ENCODE measurements at places on chromosomes 7 and 10. TPM values are rescaled to one million over a fixed set of nuclear protein-coding genes. Genes with fewer than 3 reads are reported as not detected.

DNA sequence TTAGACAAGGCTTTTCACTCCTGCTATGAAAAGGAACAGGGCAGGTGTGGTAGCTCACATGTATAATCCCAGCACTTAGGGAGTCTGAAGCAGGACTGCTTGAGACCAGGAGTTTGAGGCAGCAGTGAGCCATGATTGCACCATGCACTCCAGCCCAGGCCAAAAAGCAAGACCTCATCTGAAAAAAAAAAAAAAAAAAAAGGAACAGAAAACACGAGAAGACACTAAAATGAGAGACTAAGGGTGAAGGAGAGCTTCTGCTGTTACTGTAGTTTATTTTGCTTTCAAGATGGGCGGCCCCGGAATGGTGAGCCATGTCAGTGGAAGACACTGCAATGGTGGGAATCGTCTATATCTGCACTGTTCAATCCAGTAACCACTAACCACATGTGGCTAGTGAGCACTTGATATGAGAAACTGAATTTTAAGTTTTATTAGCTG, 9.9 kb downstream of the PIP4K2A start:
- no peak for DNase-seq

NUPR2 gene
- not detected for polyA plus RNA-seq

DNA sequence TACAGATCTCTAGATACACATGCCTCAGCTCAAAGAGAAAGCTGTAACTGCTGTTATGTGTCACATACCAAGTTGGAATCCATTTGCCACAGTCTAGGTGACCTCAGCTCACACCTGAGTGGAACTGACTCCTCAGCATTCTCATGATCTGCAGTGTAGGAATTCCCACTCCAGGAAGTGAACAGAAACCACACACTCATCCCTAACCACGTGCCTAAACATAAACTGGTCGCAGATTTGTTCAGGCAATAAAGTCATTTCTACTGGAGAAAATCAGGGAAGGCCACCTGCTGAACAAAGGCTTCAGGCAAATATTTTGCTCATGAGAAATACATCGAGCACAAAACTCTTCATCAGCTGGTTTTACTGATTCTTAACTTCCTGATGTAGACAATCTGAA, 23.0 kb upstream of the ZMYND11 start:
- peak; percentile 33 for DNase-seq

DNA sequence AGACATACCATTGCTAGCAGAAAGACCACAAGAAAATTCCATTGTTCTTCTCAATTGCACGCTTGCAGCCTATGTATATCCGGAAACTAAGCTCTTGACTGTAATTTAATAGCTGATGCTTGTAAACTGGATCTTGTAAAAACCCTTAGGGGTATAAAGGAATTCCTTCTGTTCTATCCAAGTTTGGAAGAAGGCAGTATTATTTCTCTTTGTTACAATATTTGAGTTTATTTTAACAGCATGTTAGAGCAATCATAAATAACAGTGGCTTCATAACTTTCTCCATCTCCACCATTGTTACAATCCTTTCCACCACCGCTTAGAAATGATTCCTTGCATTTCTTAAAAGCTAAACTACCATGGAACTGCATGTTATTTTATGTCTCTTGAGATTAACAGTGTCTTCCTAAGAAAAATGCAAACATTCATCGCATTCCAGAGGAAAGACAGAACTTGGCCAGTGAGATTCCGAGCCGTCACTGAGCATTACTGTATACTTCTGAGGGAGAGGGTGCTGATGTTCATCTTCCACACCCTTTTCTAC, 92.5 kb downstream of the TRIL start:
- peak; percentile 16 for DNase-seq

DNA sequence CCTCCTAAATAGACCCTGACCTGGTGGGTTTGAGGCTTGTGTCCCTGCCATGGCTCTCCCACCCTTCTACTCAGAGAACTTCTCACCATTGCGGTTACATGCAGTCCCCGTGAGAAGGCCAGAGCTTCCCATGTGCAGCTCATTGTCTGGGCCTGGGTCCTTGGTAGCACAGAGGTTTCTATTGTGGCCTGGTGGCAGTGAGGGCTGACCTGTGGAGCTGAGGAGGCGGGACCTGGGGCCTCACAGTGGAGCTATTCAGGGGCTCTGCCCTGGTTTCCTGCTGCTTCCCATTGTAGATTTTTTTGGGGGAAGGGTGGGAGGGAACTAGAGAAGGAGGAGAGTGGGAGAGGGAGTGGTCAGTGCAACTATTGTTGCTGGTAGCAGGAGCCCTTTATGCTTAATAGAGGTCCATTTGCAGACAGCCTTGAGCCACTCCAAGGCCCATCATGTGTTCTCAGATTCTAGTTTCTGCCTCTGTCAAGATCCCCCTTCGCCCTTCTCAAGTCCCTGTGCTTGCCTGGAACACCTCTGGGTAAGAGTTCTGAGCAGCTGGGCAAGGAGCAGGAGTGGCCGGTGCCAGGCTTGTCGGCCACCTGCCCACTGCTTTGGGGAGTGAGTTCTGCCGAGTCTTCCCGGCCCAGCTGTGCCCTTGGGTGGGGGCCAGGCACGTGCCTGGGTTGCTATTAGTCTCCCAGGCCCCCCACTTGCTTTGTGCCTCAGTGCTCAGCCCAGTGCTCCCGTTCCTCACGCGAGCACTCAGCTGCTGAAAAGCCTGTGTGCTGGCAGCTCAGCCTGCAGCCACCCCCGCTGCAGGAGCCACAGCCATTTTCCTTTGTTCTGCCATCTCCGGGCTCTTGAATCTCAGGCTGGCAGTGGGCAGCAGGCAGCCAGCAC, 10.7 kb downstream of the TSPAN14 start:
- DNase-seq = no peak

GRCh38 chr10:11235771-11236170, 218.1 kb downstream of the CELF2 start:
- DNase-seq = no peak

UPK3B gene
- polyA plus RNA-seq = 159 TPM

GRCh38 chr10:121187391-121187790, 336.2 kb downstream of the WDR11 start:
- DNase-seq = peak; percentile 30

UFSP1 gene
- 4.2 TPM for polyA plus RNA-seq

DNA sequence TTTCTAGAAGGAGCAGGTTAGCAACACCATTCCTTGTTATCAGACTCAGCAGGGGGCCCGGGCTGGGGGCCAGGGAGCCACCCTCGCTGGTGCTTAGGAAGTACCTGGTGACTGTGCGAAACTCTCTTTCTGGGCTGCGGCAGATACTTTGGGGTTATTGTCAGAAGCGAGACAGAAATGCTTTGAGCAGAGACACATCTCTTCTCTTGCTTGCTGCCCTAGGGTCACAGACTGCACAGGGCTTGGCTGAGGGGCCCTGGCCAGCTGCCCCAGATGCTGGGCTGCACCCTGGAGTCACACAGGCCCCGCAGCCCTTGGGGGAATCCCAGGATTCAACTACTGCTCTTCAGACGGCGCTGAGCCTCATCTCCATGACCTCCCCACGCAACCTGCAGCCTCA, 91.9 kb downstream of the WDFY4 start:
- no peak for DNase-seq

DNA sequence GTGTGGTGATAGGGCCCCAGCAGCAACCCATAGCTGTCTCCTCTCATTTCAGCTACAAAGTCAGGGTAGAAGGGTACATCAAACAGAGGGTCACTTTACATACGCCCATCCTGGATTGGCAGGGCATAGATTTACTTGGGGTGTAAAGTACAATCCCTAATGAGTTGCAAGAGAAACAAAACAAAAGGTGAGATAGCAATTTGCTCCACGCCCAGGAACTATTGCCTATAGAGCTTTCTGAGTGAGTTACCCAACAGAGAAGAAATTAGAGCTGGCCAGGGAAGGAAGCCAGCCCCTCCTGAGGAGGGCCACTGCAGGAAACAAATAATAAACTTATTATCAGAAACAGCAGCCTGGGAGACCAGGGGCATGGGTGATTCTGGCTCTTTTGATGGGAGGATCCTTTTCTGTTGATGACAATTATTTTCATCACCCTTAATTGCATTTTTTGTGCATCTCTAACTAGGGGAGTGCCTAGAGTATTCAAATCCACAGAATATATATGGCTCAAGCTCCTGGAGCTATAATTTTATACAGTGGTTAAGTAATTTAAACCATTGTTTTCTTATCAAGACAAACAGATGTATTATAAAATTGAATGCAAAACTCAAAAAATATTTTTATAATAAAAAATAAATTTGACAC, 47.4 kb downstream of the SLC26A5 start:
- no peak for DNase-seq

MOGAT3 gene
- 10.5 TPM for polyA plus RNA-seq

CNPY4 gene
- polyA plus RNA-seq = 21.3 TPM

AKR1C2 gene
- polyA plus RNA-seq = 35.0 TPM

ZNF425 gene
- 3.3 TPM for polyA plus RNA-seq

DNA sequence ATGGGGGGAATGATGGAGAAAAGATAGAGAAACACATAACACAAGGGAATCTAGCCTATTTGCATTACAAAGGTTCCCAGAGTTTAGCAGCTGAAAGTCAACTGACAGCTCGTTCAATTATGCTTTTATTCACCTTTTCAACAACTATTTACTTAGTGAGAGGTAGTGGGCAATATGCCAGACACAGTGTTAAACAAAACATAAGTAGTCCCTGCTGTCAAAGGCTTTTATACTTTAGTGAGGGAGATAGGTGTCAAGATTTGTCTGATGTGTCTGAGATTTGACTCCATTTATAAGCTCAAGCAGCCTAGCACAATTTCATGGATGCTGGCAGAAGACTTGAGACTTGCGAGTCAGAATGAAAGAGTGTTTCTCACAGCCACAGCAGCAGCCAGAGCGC, 549.0 kb upstream of the VSTM2A start:
- no peak for DNase-seq

DNA sequence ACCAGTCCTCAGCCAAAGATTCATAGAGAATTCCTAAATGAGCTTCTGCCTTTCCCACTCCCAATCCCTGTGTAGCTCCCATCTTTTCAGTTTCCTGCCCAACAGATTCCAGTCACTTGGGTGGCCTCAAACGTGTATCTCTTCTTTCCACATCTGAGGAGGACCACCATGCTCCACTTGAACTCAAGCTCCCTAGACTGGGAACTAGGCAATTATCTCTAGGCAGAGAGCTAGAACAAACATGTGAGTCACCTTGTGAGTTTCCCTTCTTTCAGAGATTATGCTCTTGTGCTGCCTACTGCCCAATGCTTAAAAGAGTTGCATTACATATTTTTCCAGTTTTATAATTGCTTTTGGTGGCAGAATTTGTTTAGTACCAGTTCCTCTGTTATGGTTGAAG, 178.0 kb downstream of the MDFIC start:
- DNase-seq = peak; percentile 56

- DNase-seq = no peak
Measured at GRCh38 chr7:123974326-123974908, 49.4 kb downstream of the SPAM1 start.

DNA sequence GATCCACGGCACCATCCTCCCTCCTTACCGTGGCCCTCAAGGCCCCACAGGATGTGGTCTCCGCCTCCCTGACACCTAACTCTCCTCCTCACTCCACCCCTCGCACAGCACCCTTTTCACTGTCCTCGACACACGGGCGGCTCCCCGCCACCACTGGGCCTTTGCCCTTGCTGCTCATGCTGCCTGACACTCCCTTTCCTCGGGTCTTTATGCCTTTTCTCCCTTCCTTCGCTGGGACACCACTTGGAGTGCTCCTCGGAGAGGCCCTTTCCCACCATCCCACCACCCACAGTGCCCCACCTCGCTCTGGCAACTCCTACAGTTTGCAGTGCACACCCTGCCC, 7.9 kb upstream of the INMT start:
- DNase-seq = no peak

GRCh38 chr10:2895594-2896196, 171.7 kb upstream of the PFKP start:
- DNase-seq = no peak

DNA sequence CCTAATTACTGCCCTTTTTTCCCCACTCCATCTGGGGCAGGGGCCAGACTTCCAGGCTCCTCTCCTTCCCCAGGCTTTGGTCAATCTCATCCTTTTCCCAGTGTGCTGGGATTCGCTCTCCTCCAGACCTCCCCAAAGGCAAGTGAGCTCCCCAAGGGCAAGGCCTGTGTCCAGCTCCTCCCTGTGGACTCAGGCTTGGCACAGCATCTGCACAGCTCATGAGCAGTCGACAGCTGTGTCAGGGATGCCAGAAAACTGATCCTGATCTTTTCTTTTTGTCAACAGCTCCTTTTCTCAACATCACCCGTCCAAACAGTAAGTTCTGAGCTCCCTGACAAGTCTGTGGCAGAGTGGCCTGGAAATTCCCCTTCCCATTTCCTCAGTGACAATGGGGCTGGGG, 67.1 kb downstream of the C10orf120 start:
- DNase-seq = no peak

GFRA1 gene
- polyA plus RNA-seq = 1.8 TPM

- no peak for DNase-seq
Measured at GRCh38 chr7:158049271-158049670, 538.4 kb downstream of the PTPRN2 start.

ZDHHC6 gene
- 44.2 TPM for polyA plus RNA-seq

SPOCK2 gene
- 3.1 TPM for polyA plus RNA-seq

DNA sequence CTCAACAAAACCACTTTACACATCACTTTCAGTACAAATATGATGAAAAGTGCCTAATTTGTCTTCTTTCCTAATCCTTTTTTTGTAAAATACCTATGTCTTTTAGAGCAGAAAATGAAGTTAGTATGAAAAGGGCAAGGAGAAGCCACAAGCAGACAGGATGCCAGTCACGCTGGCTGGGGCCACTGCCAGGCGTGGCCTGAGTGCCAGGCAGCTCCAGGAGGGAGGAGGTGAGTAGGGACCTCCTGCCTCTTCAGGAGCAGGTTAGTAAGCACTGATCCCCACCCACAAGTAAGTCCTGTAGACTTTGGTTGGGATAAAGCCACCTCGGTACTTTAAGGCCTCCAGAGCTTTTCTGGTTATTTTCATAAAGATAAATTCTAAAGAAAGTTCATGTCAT, 432.0 kb downstream of the GRID1 start:
- DNase-seq = no peak

PHYHIPL gene
- polyA plus RNA-seq = 5.0 TPM

DNA sequence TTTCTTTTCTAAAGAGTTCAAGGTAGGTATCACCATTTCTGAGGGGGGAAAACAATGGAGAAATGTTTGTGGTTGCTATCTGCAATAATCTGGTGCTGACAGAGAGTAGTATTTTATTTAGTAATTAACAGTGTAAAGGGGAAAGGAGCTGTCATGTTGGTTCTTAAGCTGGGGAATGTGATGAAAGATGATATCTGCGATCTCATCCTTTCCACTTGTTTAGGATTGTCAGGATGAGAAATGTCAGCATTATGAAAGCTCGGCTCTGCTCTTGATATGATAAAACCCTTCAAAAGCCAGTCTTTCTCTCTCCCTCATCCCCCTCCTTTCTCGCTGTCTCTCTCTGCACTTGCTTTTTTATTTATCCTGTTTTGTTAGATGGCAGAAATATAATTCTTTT, 106.1 kb downstream of the POU6F2 start:
- no peak for DNase-seq

GRCh38 chr7:96870934-96871333, 134.4 kb upstream of the DLX6 start:
- no peak for DNase-seq

DNA sequence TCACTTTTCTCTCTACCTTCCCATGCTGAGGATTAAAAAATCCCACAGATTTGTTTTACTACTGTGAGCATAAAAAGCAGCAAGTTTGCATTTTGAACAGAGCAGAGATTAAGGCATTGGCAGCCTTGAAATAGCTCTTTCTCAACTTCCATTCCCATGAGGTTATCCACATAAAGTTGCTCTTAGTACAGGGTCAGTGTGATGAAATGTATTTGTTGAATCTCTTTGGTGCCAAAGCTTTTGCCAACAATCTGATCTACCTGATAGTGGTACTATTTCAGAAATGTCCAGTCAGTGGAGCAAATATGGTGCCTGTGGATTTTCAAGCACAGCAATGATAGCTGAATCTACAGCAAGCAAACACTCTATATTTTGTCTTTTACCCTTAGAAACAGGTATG, 254.8 kb downstream of the INHBA start:
- no peak for DNase-seq

Data from hepatocyte (in vitro differentiated cells).